ENCODE measurements at places on chromosomes 5 and 9.

DNA sequence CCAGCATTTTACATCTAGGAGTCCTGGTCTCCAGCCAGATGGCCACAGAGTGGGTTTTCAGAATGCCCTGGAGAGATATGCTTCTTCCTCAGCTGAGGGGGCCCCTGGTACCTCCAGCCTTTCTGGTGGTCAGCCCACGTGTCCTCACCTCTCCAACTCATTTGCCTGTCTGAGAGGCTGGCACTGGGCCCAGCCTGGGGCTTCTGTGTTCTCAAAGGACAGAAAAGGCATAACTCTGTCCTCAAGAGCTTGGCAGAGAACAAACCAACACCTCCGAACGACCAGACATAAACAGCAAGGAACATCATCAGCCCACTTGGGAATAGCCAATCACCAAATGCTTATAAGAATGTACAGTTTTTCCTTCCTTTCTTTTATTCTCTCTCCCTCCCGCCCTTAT, 17.1 kb downstream of the ENG start:
- DNase-seq, result no peak

DNA sequence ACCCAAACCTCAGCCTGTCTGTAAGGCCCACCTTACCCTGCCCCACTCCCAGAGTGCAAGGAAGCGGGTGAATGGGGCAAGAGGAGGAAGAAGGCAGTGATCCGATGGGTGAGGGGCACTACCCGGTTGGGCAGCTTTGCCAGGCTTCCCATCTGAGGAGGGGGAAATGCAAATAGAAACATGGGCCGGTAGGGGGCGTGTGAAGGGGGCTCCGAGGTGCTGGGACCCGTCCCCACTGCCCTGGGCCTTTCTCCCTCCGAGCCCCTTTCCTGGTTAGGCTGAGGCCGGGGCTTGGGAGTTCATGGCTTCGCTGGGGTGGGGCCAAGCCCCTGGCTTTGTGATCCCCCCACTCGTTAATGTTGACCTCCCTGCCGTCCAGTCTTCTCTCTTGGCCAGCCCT, 23.6 kb upstream of the MYORG start:
- DNase-seq, result no peak

DNA sequence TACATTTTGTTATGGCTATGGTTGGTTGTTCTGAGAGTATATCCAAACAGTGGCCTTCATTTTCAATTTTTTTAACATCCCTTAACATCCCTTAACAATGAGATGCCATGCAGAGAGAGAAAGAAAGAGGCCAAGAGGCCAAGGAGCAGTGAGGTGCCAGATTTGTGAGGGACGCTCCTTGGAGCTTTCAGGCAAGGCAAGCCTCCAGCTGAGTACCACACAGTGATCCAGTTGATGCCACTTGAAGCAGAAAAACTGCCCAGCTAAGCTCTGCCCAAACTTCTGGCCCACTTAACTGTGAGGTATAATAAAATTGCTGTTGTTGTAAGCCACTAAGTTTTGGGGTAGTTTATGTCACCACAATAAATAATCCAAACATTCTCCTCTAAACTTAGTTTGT, 22.6 kb upstream of the EMB start:
- DNase-seq, result no peak

DNA sequence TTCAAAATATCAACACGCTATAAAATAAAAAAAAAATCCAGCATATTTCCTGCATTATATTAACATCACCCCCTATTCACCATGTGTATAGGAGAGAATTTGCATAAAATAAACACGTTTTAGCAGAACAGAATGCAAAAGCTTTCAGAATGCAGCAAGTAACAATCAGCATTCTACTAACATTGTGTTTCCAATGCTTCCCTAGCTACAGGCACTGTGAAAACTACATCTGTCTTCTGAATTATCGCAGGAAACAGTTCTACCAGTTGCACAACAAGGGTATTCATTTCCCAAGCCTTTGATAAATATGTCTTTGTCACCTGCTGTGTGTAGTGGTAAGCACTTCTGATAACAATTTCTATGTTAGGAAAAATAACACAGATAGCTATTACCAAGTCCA, 1015.8 kb downstream of the CDH18 start:
- no peak for DNase-seq

DNA sequence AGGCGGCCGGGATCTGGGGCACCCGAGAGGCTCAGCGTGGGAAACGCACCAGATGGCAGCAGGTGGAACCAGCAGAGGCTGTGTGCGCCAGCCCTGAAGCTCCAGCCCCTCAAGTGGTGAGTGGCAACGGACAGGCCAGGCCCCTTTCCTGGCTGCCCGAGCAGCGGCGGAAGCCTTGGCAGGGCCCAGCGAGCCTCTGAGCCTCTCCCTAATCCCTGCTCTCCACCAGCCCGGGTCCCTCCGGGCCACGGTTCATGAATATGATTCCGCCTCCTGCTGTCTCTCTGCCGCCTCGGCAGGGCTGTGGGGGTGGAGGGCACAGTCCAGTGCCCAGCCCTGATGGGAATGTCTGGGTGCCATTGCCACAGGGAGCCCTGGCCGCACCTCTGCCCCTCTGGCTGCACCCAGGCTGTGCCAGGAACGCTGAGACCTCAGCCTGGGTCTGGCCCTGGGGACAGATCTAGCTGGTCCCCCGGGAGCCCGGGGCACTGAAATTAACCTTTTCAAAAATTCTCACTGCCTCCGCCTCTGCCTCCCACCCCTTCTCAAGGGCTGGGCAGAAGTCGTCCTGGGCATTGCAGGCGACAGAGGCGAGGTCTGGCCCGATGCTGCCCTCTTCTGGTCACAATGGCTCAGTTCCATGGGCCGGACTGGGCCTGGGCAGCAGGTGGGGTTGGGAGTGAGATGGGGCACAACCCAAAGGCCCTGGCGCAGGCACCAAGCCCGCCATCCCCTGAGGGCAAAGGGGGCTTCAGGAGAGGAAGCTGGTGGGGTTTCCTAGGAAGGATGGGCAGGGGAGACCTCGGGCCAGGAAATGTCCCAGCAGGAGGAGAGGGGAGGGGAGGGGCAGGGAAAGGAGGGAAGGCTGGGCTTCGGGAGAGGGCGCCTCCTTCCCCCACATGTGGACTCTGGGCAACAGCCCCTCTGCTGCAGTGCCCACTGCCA, 20.3 kb downstream of the CCDC187 start:
- peak; percentile 68 for DNase-seq

- DNase-seq, result no peak
These were observed 26.0 kb downstream of the RLN2 start for GRCh38 chr9:5278486-5278885.

DNA sequence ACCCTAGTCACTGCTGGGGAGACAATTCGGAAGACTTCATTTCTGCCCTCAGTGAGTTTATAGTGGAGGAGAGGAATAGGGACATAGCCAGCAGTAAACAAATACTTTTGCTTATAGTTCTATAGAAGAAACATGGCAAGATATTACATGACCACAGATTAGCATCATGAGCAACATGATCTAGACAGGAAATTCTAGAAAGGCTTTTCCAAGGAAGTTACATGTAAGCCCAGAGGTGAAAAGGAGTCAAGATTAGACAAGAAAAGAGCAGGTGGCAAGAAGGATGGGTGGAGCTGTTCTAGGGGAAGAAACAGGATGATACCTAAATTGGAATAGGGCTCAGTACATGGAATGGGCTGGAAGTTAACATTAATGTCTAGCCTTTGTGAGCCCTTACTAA, 82.8 kb upstream of the MYO10 start:
- no peak for DNase-seq

DNA sequence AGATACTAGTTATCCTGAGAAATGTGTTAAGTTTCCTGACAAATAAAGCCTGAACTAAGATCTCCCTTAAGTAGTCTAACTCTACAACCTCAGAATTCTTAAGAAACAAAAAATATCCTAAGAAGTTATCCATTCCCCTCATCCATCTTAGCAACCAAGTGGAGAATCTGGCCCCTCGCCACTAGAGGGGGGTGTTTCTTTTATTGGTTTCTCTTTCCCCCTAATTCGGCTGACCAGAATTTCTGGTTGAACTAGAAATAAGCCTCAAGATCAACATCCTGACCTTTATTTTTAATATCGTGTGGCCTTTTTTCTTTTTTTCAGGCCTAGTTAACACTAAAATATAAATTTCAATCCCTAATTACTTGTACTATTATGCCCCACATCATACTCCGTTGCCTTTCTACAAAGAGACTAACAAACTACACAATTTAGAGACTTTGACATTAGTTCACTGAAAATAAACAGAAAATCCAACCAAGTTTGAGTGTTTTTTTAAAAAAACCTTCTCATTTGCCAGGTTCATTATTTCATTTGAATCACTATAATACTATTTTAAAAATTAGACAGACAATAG, 14.3 kb upstream of the NR4A3 start:
- DNase-seq, result peak; percentile 93

- DNase-seq, result no peak
These were observed 329.2 kb upstream of the PRR16 start for GRCh38 chr5:120134944-120135343.
